ENCODE measurements at places on chromosomes 12 and 14. TPM values are rescaled to one million over a fixed set of nuclear protein-coding genes. Genes with fewer than 3 reads are reported as not detected.

DNA sequence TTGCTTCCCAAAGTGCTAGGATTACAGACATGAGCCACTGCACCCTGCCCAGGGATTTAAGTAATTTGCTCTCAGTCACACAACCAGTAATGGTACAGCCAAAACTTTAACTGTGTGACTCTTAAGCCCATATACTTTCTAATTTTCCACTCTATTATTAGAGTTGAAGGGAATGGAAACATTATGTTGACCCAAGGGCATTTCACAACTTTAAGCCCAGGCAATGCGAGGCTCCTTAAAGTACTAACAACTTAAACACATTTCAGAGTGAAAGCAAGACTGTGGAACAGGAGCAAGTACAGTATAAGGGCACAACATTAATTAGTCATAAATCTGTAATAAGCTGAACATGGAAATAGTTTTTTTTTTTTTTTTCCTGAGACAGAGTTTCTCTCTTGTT, 39.8 kb downstream of the BAZ1A start:
- H3K27me3 ChIP-seq, result no peaks in the 10 kb centered on the region
- H3K27ac ChIP-seq, result no peak overlapping the region
- no peaks in the 10 kb centered on the region for H3K4me1 ChIP-seq
- H3K36me3 ChIP-seq, result no peaks in the 10 kb centered on the region
- no peak overlapping the region for H3K4me3 ChIP-seq

Gene MYH6
- total RNA-seq, result 0.07 TPM

DNA sequence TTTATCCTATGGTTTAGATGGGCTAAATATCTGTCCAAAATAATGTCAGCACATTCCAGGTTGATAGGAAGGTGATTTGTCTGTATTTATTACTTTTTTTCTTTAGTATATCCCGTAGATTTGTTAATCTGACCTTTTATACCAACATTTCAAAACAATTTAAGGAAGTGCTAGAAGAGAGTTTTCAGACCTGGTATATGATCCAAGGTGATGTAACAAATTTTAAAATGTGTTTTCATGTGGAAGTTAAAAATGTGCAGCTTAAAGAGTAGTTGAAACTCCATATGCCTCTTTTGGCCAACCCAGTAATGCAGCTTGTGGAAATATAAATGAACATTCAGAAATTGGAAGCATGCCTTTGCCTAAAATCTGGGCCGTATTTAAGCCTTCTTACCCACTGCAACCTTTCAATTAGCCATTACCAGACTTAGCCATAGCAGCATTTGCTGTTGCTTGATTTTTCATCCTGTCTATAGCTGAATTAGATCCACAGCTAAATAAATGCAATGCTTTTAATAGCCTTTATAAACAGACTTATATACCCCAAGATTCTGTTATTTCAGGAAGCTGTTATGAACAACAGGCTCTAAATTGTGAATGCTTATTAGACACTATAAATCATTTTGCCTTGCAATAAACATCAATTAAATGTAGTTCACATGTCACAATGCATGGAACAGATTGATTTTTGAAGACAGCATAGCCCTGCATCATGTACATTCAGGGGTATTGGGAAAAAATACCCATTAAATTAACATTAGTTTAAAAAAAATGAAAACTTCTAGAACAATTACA, 271.2 kb downstream of the PDZRN4 start:
- H3K4me3 ChIP-seq, result no peak overlapping the region
- no peak for DNase-seq
- H3K4me1 ChIP-seq, result no peaks in the 10 kb centered on the region
- no peaks in the 10 kb centered on the region for H3K36me3 ChIP-seq
- H3K27ac ChIP-seq, result no peak overlapping the region
- H3K27me3 ChIP-seq, result no peaks in the 10 kb centered on the region

Gene CARMIL3
- not detected for total RNA-seq

Gene ARHGDIB
- 78.3 TPM for total RNA-seq

Gene SENP1
- 24.1 TPM for total RNA-seq

GRCh38 chr14:59510001-59510400, 25.7 kb downstream of the JKAMP start:
- no peaks in the 10 kb centered on the region for H3K4me1 ChIP-seq
- H3K4me3 ChIP-seq, result no peak overlapping the region
- H3K36me3 ChIP-seq, result peaks cover 4% of the 10 kb centered on the region
- H3K27me3 ChIP-seq, result no peaks in the 10 kb centered on the region

DNA sequence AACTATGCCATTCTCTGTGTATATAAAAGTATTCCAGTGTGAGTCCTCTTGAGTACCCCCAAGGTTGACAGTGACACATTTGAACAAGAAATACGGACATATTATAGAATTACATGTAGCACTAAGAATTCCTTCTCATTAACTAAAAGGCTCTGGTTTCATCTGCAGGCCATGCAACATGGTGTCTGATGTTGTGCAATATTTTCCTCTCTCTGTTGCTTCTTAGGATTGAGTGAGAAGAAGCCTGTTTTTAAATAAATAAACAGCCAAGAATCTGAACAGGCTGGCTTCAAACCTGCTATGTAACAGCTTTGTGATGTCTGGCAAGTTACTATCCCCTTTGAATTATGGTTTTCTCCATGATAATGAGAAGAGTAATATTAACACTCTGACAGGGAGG, 22.2 kb upstream of the CCER1 start:
- H3K27me3 ChIP-seq, result no peaks in the 10 kb centered on the region
- DNase-seq, result no peak
- no peak overlapping the region for H3K4me3 ChIP-seq
- H3K36me3 ChIP-seq, result no peaks in the 10 kb centered on the region
- peak overlapping the region; percentile 71 for H3K27ac ChIP-seq
- no peaks in the 10 kb centered on the region for H3K4me1 ChIP-seq

- no peaks in the 10 kb centered on the region for H3K36me3 ChIP-seq
- no peaks in the 10 kb centered on the region for H3K27me3 ChIP-seq
- no peaks in the 10 kb centered on the region for H3K4me1 ChIP-seq
- H3K4me3 ChIP-seq, result no peak overlapping the region
Observed at GRCh38 chr12:87509237-87509820, 519.9 kb downstream of the C12orf50 start.

DNA sequence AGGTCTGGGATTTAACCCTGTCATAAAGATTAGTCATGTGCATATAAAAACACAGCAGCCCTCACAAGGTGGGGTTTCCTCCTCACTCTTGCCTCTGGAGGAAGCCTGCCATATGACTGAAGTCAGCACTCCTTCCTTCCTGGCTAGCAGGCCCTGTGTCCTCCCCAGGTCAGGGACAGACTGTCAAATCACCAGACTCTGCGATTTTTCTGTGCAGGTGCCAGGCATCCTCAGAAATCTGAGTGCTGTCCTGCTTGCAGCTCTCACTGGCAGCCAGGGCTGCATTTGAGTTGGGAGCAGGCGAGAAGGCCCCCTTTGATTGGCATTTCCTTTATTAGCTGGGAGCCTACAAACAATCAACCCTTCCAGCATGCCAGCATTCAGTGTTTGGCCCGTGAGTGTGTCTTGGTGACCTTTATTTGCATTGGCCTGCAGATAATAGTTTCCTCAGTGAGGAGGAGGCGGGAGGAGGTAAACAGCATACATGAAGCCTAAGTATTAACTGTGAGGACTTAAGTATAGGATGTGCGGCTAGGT, 183.8 kb upstream of the ARHGAP5 start:
- DNase-seq, result no peak
- H3K36me3 ChIP-seq, result no peaks in the 10 kb centered on the region
- no peak overlapping the region for H3K4me3 ChIP-seq
- no peaks in the 10 kb centered on the region for H3K4me1 ChIP-seq
- no peak overlapping the region for H3K27ac ChIP-seq
- H3K27me3 ChIP-seq, result no peaks in the 10 kb centered on the region

DNA sequence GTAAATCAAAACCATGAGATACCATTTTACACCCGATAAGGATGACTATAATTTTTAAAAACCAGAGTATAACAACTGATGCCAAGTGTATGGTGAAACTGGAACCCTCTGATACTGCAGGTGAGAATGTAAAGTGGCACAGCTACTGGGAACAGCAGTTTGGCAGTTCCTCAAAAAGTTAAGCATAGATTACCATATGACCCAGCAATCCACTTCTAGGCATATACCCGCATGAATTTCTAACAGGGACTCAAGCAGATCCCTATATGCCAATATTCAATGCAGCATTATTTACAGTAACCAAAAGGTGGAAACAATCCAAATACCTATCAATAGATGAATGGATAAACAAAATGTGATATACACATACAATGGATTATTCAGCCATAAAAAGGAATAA, 57.4 kb downstream of the BAZ1A start:
- no peak for DNase-seq
- no peak overlapping the region for H3K4me3 ChIP-seq
- H3K27ac ChIP-seq, result no peak overlapping the region
- H3K36me3 ChIP-seq, result no peaks in the 10 kb centered on the region
- no peaks in the 10 kb centered on the region for H3K4me1 ChIP-seq

DNA sequence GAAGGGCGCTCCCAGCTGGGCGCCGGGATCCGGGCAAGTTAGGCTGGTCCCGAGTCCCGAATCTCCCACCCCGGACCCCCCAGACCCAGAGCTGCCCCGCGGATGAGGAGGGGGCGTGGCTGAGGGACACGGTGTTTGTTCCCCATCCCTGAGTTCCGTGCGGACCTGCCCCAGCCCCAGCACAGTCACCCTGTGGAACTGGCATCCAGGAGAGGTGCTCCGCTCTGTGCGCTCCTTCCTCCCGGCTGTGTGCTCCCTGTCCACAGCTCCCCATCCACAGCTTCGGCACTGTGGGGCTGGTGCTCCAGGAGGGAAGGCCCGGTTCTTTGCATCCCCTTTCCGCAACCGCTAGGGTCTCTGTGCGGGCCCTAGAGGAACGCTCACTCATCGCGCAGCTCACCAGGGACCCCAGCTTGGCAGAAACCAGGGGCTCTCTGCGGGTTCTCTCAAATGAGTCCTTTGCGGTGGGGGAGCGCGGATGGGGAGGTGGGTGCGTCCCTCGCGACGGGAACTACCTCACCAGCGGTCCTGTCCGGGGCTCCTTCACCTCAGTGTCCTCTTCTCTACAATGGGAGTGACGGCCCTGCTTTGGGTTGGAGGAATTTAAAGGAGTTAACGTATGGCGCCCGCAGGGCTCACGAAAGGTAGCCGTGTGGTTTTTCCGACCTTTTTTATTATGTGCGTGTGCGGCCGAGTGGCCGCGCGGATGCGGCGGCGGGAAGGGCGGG, 845 bp downstream of the TMEM132C start:
- H3K4me3 ChIP-seq, result peak overlapping the region; percentile 48
- DNase-seq, result no peak
- no peak overlapping the region for H3K27ac ChIP-seq
- H3K36me3 ChIP-seq, result no peaks in the 10 kb centered on the region

Gene NOVA1
- total RNA-seq, result 16.8 TPM

GRCh38 chr12:27431185-27431584, 15.4 kb upstream of the SMCO2 start:
- H3K4me1 ChIP-seq, result no peaks in the 10 kb centered on the region
- H3K36me3 ChIP-seq, result no peaks in the 10 kb centered on the region
- no peak overlapping the region for H3K4me3 ChIP-seq
- no peak overlapping the region for H3K27ac ChIP-seq

Gene PIWIL1
- 0.62 TPM for total RNA-seq

DNA sequence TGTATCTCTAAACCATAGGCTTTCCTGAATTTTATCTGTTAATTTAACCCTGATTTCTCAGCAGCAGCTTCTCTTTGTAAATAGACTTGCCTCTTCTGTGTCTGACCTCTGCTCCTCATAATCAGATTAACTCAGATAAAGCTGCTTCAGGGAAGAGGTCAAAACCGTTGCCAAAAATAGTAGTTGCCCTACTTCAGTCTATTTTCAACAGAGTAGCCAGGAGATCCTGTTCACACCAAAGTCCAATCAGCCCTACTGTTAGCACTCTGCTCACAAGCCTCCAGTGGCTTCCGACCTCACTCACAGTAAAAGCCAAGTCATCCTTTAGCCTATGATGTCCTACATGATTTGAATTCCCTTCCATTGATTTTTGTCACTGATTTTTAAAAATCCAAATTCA, 258.4 kb downstream of the PPFIA2 start:
- H3K4me1 ChIP-seq, result no peaks in the 10 kb centered on the region
- H3K4me3 ChIP-seq, result no peak overlapping the region

Gene CCDC177
- total RNA-seq, result not detected

- H3K27ac ChIP-seq, result no peak overlapping the region
- no peak overlapping the region for H3K4me3 ChIP-seq
- H3K36me3 ChIP-seq, result no peaks in the 10 kb centered on the region
- DNase-seq, result peak; percentile 29
- no peaks in the 10 kb centered on the region for H3K27me3 ChIP-seq
- no peaks in the 10 kb centered on the region for H3K4me1 ChIP-seq
Observed at GRCh38 chr12:94145191-94145983, 3.0 kb upstream of the PLXNC1 start.

GRCh38 chr12:132300789-132301722, 28.3 kb downstream of the GALNT9 start:
- no peaks in the 10 kb centered on the region for H3K36me3 ChIP-seq
- no peaks in the 10 kb centered on the region for H3K4me1 ChIP-seq
- no peak for DNase-seq
- H3K27ac ChIP-seq, result no peak overlapping the region

DNA sequence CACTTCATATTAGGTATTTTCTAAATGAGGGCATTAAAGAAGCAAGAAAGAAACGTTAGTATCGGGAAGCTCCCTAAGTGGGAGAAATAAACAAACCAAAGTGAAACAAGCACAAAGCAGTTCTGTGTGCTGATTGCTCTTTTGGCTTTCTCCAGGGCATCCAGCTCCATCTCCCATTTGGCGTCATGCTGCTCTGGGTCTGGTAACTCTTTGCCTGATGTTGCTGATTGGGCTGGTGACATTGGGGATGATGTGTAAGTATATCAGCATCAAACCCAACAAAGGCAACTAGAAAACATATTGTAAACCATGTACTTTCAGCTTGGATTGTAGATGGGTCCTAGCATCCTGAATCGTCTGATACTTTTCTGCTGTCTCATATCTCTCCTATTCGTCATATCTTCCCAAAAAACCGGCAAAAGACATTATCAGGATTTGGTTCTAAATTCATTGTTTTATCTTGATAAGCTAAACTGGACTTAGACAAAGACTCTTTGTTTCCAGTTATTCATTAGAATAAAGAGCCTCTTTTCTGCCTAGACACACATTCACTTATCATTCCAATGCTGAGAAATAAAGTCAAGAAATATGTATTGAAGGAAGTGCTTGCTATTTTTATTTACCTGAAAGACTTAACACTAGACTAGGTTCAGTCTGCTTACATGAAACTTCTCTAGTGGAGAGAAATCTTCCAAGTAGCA, 2.4 kb downstream of the CLEC12B start:
- H3K4me3 ChIP-seq, result no peak overlapping the region
- H3K4me1 ChIP-seq, result no peaks in the 10 kb centered on the region
- no peak for DNase-seq
- no peaks in the 10 kb centered on the region for H3K36me3 ChIP-seq
- H3K27me3 ChIP-seq, result no peaks in the 10 kb centered on the region
- H3K27ac ChIP-seq, result no peak overlapping the region

Gene NAV3
- 33.9 TPM for total RNA-seq

- DNase-seq, result no peak
- H3K4me1 ChIP-seq, result no peaks in the 10 kb centered on the region
- peak overlapping the region; percentile 18 for H3K27ac ChIP-seq
- H3K27me3 ChIP-seq, result no peaks in the 10 kb centered on the region
- H3K36me3 ChIP-seq, result no peaks in the 10 kb centered on the region
- H3K4me3 ChIP-seq, result no peak overlapping the region
Observed at GRCh38 chr14:100341301-100342031, 18.3 kb downstream of the SLC25A47 start.

All from uterus (tissue), 4 donors.